ENCODE measurements at places on chromosomes 1 and 21.

DNA sequence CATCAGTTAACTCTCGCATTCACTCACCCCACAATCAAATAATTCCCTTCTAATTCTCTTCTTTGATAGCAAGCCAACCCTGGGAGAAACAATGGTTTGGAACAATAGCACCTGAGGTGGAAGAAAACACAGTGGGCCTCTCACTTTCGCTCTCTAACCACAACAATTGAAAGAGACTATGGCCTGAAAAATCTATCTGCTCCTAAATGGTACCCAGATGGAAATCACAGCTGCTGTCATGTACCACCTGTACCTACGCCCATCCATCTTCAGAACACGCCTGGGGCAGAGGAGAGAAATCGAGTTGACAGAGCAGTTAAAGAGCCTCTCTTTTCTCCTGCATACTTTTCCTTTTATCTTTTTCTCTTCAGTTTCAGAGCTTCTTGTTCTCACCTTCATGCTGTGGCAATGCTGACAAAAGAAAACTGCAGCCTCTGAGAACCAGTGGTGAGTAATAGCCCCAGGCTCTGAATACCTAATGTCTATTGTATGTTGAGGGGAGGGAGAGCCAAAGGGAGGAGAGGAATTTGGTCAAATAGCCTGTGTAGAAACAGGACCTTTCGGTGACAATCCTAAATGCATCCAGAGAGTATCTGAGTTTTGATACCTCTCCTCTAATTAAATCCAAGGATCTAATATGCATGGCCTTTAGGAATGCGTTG, 57.7 kb downstream of the ZC3H11B start:
- no peaks in the 10 kb centered on the region for H3K27me3 ChIP-seq
- H3K4me1 ChIP-seq: no peaks in the 10 kb centered on the region
- no peak overlapping the region for H3K4me3 ChIP-seq

DNA sequence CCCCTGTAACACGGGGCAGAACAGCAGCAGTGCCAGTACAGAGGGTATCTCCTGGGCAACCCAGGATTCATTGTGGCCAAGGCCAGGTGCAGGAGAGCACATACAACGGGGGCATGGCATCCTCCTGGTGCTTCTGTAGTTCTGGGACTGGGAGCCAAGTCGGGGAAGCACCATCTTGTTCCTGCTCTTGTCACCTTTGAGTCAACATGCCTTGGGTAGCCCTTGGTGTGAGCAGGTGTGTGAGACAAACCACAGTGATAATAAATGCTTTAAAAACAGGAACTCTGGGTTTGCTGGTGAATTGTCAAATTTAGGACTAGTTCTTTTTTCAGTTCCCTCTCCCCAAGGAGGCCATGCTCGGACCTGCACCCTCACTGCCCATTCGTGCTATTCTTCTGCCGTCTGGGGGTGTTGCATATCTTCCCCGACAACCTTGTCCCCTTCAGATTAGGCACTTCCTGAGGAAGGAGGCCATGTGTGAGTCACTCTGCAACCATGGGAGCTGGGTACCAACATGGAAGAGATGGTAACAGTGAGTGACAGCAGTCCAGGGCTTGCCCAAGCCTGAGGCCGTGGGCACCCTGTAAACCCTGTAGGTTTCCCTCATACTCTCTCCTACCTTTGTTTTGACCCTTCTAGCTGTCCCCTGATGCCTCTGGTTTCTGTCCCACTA, 150.2 kb downstream of the GRIK3 start:
- H3K27ac ChIP-seq: no peak overlapping the region
- DNase-seq: no peak
- H3K4me3 ChIP-seq: no peak overlapping the region

DNA sequence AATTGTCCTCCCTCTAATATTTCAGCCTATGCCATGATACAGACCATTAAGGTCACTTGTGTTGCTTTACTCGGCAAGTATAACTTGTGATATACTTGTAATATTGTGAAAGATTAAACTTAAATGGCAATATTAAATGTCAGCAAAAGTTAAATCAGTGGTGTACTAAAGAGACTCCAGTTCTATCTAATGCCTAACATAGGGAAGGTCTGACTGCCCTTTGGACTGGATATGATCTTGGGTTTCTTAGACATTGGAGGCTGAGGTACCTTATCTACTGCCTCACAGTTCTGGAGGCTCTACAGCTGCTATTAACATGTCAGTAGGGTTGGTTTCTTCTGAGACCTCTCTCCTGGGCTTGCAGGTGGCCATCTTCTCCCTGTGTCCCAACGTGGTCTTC, 89.9 kb downstream of the MT1HL1 start:
- no peak for DNase-seq
- no peaks in the 10 kb centered on the region for H3K27me3 ChIP-seq
- H3K4me3 ChIP-seq: no peak overlapping the region
- H3K4me1 ChIP-seq: no peaks in the 10 kb centered on the region

GRCh38 chr1:208868554-208868953, 624.4 kb upstream of the PLXNA2 start:
- DNase-seq: no peak
- no peak overlapping the region for H3K4me3 ChIP-seq
- no peaks in the 10 kb centered on the region for H3K4me1 ChIP-seq
- no peak overlapping the region for H3K27ac ChIP-seq
- no peaks in the 10 kb centered on the region for H3K27me3 ChIP-seq

DNA sequence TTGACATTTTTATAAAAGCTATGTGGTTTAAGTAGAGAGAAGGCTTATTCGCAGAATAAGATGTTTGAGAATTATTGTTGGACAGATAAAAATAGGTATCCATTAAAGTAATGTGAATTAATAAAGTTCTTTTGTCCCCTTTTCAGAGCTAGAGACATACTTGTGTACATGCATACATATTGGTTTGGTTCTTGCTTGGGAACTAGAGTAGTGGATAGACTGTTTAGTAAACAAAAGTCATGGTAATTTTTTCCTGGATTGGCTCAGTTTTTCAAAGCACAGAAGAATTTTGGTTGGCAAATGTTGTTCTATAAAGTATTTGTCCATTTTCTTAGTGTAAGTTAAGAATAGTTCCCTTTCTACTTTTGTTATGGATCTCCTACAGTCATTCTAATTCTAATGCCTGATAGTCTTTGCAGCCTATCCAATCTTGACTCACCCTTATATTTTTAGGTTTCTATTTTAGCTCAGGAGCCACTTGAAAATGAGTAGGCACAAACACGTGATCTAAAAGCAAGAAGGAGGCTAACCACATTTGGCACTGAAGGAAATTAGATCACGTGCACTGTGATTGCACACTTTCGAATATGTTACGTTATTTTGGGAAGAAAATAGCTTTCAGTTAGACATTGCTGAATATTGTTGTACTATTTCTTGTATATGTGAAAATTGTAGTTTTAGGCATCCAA, 47.0 kb downstream of the RABGAP1L start:
- no peaks in the 10 kb centered on the region for H3K27me3 ChIP-seq
- no peak overlapping the region for H3K4me3 ChIP-seq
- H3K36me3 ChIP-seq: peaks cover 6% of the 10 kb centered on the region
- DNase-seq: no peak
- peaks cover 21% of the 10 kb centered on the region for H3K4me1 ChIP-seq

GRCh38 chr1:214446772-214447556, 104.4 kb downstream of the PTPN14 start:
- H3K27ac ChIP-seq: peak overlapping the region; percentile 85
- peak; percentile 88 for DNase-seq
- no peaks in the 10 kb centered on the region for H3K27me3 ChIP-seq

GRCh38 chr1:204721373-204722055, 36.0 kb upstream of the LRRN2 start:
- no peak overlapping the region for H3K4me3 ChIP-seq
- DNase-seq: no peak
- H3K27me3 ChIP-seq: peaks cover 4% of the 10 kb centered on the region
- H3K36me3 ChIP-seq: peaks cover 4% of the 10 kb centered on the region
- peaks cover 19% of the 10 kb centered on the region for H3K4me1 ChIP-seq

- DNase-seq: no peak
- no peak overlapping the region for H3K27ac ChIP-seq
- no peaks in the 10 kb centered on the region for H3K36me3 ChIP-seq
- no peak overlapping the region for H3K4me3 ChIP-seq
- H3K4me1 ChIP-seq: no peaks in the 10 kb centered on the region
- H3K27me3 ChIP-seq: peaks cover 8% of the 10 kb centered on the region
Observed at GRCh38 chr1:34404804-34405203, 228.1 kb downstream of the C1orf94 start.

DNA sequence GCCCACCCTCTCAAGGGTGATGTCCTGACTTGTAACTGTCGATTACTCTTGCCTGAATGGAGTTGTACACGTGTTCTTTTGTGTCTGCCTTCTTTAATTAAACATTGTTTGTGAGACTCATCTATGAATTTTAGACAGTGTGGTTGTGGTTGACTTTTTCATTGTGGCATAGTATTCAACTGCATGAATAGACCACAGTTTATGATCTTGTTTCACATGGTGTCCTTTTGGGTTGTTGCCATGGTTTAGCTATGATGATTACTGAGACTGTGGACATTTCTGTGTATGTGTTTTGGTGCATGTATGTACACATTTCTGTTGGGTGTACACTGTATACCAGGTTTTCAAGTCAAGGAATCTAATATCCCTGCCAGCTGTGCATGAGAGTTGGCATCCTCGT, 30.1 kb downstream of the PRMT2 start:
- H3K36me3 ChIP-seq: peaks cover 21% of the 10 kb centered on the region
- no peak overlapping the region for H3K4me3 ChIP-seq
- H3K4me1 ChIP-seq: no peaks in the 10 kb centered on the region
- H3K27me3 ChIP-seq: no peaks in the 10 kb centered on the region
- no peak overlapping the region for H3K27ac ChIP-seq

GRCh38 chr1:53069663-53070327, 7.8 kb downstream of the PODN start:
- no peak for DNase-seq
- no peaks in the 10 kb centered on the region for H3K27me3 ChIP-seq
- no peak overlapping the region for H3K4me3 ChIP-seq
- H3K27ac ChIP-seq: no peak overlapping the region

DNA sequence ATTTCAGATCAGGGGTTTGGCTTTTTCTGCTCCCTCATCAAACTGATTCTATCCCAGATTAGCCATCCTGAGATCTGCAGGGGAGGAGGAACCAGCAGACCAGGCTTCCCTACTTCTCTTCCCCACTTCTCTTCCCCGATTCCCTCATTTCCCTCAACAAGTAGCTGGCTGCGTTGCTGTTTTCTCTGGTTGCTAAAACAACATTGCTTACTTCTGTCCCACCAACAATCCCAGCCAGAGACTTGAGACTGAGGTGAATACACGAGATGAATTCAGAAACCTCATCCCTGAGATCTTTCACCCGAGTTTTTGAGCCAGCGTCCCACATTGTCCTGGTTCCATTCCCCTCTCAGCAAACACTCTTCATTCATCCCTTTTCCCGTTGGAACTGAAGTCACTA, 22.4 kb downstream of the DYRK3 start:
- peaks cover 6% of the 10 kb centered on the region for H3K4me1 ChIP-seq
- H3K27me3 ChIP-seq: peaks cover 63% of the 10 kb centered on the region
- H3K4me3 ChIP-seq: no peak overlapping the region
- H3K27ac ChIP-seq: no peak overlapping the region
- no peaks in the 10 kb centered on the region for H3K36me3 ChIP-seq

DNA sequence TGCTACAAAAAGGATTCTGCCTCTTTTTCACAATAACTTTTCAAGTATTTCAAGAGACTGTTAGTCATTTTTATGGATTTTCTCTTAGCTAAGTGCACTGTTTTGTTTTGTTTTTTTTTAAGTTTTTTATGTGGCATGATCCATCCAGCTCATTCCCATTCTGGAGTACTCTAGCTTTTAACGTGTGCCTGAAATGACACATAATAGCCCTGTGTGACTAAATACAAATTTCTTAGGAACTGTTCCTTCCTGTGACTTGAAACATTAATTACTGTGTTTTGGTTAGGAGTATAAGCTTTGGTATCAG, 143.9 kb downstream of the HS2ST1 start:
- H3K27ac ChIP-seq: no peak overlapping the region
- H3K4me3 ChIP-seq: no peak overlapping the region
- no peaks in the 10 kb centered on the region for H3K27me3 ChIP-seq
- H3K4me1 ChIP-seq: no peaks in the 10 kb centered on the region

GRCh38 chr1:201925301-201925567, 21.1 kb downstream of the LMOD1 start:
- H3K4me1 ChIP-seq: peaks cover 9% of the 10 kb centered on the region
- H3K27me3 ChIP-seq: no peaks in the 10 kb centered on the region

DNA sequence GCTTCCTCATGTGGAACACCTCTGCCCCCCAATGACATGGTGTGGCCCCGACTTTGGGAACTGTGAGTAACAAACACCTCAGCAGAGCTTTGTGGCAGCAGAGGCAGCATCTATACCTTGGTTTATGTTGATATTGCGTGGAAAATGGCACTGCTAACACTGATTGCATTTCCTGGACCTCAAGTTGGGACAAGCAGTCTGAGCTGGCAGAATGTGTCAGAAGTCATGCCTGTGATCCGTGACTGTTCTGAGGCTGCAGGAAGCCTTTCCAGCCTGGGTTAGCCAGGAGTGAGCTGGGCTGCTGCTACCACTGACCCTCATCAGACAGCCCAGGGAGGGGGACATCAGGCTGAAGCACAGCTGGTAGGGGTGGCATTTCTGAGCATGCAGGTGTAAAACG, 268.5 kb downstream of the KCNJ6 start:
- no peak for DNase-seq
- no peaks in the 10 kb centered on the region for H3K27me3 ChIP-seq
- no peak overlapping the region for H3K27ac ChIP-seq

GRCh38 chr1:72557446-72558049, 275.2 kb upstream of the NEGR1 start:
- H3K36me3 ChIP-seq: no peaks in the 10 kb centered on the region
- H3K4me3 ChIP-seq: no peak overlapping the region
- DNase-seq: peak; percentile 36
- no peaks in the 10 kb centered on the region for H3K27me3 ChIP-seq
- H3K27ac ChIP-seq: no peak overlapping the region

DNA sequence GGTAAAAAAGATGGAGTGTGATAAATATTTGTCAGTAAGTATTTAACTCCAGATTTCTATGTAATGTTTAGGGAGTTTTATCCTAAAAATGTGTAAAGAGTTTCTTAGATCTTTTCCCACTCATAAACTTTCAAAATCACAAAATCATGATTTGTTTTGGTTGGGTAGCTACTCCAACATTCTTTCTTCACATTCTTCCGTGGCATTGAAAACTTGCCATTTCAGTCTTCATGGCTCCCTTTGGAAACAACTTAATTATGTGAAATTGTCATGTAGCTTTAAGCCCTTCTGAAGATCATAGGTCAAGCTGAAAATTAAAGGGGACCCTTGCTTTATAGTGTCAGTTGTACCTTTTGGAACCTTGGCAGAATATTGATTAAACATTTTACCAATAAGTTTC, 73.2 kb downstream of the ADGRL2 start:
- DNase-seq: no peak
- H3K36me3 ChIP-seq: no peaks in the 10 kb centered on the region
- no peak overlapping the region for H3K27ac ChIP-seq
- peaks cover 30% of the 10 kb centered on the region for H3K4me1 ChIP-seq
- no peak overlapping the region for H3K4me3 ChIP-seq

DNA sequence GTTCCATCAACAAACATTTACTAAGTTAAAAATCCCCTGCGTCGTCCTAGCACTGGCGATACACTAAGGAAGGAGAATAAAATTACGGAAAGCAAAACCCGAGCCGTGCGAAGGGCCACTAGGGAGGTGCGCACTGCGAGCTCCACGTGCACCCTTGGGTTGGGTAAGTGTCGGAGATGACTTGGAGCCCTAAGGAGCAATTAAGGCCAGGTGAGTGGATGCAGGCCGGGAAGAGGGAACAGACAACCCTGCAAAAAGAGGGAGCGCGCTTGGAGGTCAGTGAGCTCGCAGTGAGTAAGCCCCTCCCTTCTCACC, 704 bp downstream of the WDR4 start:
- no peaks in the 10 kb centered on the region for H3K4me1 ChIP-seq
- peaks cover 57% of the 10 kb centered on the region for H3K36me3 ChIP-seq
- peak overlapping the region; percentile 63 for H3K27ac ChIP-seq
- no peaks in the 10 kb centered on the region for H3K27me3 ChIP-seq
- no peak for DNase-seq

- H3K4me3 ChIP-seq: no peak overlapping the region
- no peaks in the 10 kb centered on the region for H3K27me3 ChIP-seq
- no peak overlapping the region for H3K27ac ChIP-seq
Observed at GRCh38 chr1:159891275-159892157, 8.4 kb downstream of the CFAP45 start.

Measured in Calu3 (cell line).